ENCODE measurements at places on chromosomes 13 and 19.

DNA sequence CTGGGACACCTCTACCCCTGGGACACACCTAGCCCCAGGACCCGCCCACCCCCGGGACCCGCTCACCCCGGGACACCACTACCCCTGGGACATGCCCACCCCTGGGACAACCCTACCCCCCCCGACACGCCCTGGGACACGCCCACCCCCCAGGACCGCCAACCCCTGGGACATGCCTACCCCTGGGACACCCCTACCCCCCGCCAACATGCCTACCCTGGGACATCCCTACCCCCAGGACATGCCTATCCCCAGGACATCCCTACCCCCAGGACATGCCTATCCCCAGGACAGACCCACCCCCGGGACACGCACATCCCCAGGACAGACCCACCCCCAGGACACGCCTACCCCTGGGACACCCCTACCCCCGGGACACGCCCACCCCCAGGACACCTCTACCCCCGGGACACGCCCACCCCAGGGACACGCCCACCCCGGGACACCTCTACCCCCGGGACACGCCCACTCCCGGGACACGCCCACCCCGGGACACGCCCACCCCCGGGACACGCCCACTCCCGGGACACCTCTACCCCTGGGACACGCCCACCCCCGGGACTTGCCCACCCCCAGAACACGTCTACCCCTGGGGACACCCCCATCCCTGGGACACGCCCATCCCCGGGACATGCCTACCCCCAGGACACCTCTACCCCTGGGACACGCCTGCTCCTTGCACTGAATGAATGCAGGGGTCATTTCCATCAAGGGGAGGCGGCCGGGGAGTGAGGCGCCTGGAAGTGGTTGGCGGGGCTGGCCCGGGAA is 32.3 kb downstream of the ADPRHL1 start:
- DNase-seq = no peak

DNA sequence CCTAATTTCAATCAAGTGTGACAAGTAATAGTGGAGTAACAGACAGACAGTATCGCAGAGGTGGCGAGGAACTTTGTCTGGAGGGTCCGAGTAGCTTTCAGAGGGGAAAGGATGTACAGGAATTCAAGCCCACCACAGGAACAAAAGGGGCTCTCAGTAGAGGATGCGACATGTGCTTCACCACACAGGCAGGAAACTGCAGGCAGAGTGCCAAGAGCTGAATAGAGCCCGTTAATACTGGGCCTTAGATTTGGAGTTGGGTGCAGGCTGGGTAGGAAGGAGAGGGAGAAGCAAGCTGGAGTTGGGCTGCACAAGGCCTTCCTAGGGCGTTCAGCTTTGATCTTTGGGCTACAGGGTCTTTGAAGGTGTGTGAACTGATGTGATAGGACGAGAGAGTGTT is 1.2 kb downstream of the CCDC70 start:
- no peak for DNase-seq

DNA sequence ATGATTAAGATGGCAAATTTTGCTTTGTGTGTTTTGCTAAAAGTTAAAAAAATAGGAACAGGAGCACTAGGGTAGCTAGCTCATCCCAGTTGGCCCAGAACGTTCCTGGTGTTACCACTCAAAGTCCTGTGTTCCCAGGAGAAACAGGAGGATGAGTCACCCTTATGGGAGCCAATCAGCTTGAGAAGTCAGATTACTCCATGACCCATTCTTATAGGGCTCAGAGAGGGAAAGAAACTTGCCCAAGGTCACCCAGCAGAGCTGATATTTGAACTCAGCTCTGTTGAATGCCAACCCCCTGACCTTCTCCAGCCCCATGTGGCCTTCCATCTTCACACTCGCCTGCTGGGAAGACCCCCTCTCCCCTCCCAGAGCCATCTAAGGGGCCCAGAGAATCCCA is 13.0 kb downstream of the NMRK2 start:
- DNase-seq = no peak

DNA sequence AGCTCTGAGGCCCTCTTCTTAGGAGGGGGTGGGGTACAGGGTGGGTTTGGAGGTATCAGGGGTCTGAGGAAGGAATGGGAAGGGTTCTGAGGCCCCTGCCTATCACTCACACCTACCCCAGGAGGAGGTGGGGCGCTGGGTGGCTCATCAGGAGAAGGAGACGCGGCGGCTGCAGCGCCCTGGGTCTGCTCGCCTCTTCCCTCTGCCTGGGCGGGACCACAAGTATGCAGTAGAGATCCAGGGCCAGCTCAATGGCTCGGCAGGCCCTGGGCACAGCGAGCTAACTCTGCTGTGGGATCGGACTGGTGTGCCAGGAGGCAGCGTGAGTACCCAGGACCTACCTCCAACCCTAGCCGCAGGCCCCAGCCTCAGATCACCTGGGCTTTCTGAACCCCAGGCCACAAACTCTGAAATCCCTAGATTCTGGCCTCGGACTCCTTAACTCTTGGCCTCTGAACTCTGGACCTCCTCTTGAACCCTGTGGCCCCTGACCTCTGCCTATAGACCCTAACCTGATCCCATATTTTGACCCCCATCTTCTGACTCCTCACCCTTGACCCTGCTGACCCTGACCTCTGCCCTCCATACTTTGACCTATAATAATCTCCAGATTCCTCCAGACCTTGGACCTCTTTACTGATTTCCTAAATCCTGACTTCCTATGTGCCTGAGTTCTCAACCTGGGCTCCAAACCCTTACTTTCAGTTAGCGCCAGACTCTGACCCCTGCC is 24.1 kb downstream of the MEGF8 start:
- DNase-seq = no peak

DNA sequence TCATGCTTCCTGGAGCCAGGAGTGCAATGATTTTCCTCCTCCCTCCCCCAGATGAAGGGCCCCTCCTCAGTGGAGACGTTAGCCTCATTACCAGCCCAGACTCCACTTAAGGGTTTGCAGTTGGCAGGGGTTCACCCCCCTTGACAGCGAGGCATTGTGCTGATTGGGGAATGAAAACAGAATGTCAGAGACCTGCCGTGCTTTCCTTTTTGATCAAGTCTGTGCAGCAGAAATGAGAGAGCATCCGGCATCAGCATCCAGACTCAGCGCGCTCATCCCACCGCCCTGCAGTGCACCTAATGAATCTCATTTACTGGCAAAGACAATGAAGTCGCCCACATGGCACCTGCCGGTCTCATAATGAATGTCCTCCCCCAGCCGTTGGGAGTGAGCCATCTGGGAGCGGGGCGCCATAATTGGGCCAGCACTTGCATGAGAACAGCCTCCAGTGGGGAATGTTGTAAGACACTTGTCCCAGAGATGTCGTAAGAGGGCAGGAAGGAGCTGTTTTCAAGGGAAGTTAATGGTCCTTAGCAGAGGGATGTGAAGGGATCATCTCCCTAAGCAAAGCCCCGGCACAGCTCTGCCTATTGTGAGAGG is 98.3 kb upstream of the UQCRFS1 start:
- no peak for DNase-seq

GRCh38 chr13:44088991-44089413 is 209.3 kb downstream of the LACC1 start:
- DNase-seq = no peak

DNA sequence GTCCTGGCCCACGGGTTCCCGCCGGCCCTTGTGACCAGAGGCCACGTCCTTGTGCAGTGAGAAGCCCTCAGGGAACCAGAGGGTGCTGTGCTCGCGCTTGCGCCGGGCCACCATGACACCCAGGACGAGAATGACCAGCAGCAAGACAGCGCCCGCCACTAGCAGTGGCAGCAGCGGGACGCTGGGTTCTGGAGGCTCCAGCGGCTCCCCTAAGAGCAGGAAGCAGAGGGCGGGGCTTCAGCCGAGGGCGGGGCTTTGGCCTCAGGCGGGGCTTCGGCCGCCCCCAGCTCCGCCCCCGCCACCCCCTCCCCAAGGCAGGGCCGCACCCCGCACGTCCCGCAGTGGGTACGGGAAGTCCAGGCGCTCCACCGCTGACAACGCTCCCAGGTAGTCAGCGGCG is 30.4 kb downstream of the NOTCH3 start:
- DNase-seq = no peak

DNA sequence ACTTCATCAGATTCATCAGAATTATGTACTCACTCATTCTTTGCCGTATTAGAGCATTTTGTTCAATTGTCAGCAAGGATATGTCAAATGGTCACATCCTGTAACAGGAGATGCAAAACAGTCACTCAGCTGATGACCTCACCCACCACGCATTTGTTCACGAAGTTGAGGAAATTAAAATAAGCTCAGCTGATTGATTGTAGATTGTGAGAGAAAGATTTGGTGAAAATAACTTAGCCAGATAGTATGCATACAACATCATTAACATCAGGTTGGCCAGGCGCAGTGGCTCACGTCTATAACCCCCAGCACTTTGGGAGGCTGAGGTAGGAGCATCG is 22.6 kb upstream of the CDC16 start:
- DNase-seq = no peak

DNA sequence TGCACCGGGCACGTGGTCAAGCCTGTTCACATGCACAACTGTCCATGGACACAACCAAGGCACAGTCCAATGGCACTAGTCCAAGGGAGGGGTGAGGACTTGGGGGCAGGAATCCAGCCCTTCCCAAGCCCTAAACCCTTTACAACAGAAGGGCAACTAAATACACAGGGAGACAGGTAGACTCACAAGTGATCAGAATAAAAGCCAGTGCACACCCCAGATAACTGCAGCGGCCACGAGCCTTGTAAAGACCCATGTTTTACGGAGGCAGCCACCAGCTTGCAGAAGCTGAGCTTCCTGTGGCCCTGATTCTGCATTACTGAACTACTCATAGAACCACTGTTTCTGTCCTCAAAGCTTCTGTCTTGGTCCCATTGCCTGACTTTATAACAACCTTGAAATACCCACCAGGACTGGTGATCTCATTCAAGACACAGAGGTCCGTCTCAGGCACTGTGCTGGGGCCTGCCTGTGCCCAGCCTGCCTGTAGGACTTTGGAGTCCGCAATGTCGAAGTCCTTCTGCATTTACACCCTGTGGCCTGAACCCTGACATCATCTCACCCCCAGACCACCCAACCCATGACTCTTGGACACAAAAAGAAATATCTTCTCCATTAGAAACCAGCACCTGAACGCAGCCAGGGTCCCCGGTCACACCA is 181.2 kb downstream of the COL4A1 start:
- no peak for DNase-seq

- peak; percentile 23 for DNase-seq
These were observed 528 bp downstream of the ZNF8 start for GRCh38 chr19:58279042-58279924.

GRCh38 chr13:100589178-100589725 is 663 bp upstream of the GGACT start:
- no peak for DNase-seq

GRCh38 chr13:23159205-23159759 is 21.5 kb upstream of the SGCG start:
- no peak for DNase-seq

DNA sequence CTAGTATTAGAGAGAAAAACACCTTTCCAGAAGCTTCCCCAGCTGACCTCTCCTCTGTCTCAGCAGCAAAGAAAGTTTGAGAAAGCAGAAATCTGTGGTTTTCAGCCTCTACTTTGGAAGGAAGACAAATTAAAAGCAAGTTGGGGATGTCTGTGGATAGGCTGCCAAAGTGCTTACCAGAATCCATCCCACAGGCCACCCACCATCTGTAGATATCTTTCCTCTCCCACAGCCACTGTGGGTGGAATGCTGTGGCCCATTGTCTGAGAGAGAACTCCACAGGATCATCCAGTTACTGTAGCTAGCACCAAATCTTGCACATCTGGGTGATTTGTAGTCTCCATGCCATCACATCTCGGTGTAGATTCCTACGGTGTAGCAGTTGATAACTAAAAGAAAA is 133.5 kb downstream of the DNAJC15 start:
- no peak for DNase-seq
